Thyroid gland (tissue), 4 donors: ENCODE measurements at places on chromosomes 1 and 21. TPM values are rescaled to one million over a fixed set of nuclear protein-coding genes. Genes with fewer than 3 reads are reported as not detected.

- no peaks in the 10 kb centered on the region for H3K36me3 ChIP-seq
- H3K27ac ChIP-seq = no peak overlapping the region
- DNase-seq = no peak
Observed at GRCh38 chr1:114466334-114467014, 44.5 kb downstream of the TRIM33 start.

DNA sequence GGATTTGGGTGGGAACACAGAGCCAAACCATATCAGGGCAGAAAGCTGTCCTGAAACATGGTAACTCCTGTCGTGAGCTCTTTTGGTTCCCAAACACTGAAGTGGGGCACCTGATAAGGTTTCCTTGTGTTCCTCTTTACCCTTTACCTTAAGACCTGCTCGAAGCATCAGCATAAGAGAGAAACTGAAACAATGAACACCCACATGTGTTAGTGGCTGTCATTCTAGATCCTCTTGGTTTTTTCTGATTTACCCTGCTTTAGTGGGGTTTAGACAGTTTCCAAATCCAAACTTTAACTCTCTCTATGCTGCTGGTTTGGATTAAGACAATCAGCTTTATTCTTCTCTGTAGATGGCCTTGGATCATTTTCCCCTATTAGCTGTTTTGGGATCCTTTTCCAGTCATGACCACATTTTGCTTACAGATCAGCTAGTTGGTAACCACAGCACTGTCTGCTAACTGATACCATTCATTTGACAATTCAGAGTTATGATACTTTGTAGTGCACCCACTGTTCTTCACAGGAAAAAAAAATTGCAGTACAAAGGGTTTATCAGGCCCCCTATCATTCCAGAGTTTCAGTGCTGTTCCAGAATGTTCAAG, 975 bp upstream of the MNDA start:
- H3K4me1 ChIP-seq = no peaks in the 10 kb centered on the region
- H3K27me3 ChIP-seq = no peaks in the 10 kb centered on the region
- H3K27ac ChIP-seq = no peak overlapping the region

FAM72B gene
- total RNA-seq = not detected

- no peak overlapping the region for H3K4me3 ChIP-seq
- no peaks in the 10 kb centered on the region for H3K27me3 ChIP-seq
- no peak overlapping the region for H3K27ac ChIP-seq
- DNase-seq = no peak
- H3K4me1 ChIP-seq = peaks cover 13% of the 10 kb centered on the region
Observed at GRCh38 chr1:215192306-215192705, 109.8 kb downstream of the KCNK2 start.

DNA sequence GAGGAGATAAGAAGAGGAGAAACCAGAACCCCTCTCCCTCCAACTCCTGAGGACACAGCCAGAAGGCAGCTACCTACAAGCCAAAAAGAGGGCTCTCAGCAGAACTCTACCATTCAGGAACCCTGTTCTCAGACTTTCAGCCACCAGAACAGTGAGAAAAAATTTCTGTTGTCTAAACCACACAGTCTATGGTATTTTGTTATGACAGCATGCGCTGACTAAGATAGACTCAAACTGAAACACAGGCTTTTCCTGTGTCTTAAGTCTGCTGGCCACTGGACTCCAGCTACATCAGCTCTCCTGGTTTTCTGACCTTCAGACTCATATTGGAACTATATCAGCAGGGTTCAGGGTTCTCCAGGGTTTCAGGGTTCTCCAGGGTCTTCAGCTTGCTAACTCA, 126.5 kb upstream of the TNFSF4 start:
- no peaks in the 10 kb centered on the region for H3K27me3 ChIP-seq
- H3K4me1 ChIP-seq = no peaks in the 10 kb centered on the region
- H3K27ac ChIP-seq = no peak overlapping the region
- H3K4me3 ChIP-seq = no peak overlapping the region
- DNase-seq = no peak

- no peak overlapping the region for H3K27ac ChIP-seq
- H3K27me3 ChIP-seq = no peaks in the 10 kb centered on the region
- H3K4me3 ChIP-seq = no peak overlapping the region
- no peaks in the 10 kb centered on the region for H3K36me3 ChIP-seq
- DNase-seq = no peak
Observed at GRCh38 chr1:63973005-63973419, 199.2 kb downstream of the ROR1 start.

GRCh38 chr1:53608071-53608470, 130.9 kb downstream of the GLIS1 start:
- H3K4me3 ChIP-seq = no peak overlapping the region
- H3K27ac ChIP-seq = no peak overlapping the region
- H3K36me3 ChIP-seq = no peaks in the 10 kb centered on the region
- no peaks in the 10 kb centered on the region for H3K4me1 ChIP-seq

DNA sequence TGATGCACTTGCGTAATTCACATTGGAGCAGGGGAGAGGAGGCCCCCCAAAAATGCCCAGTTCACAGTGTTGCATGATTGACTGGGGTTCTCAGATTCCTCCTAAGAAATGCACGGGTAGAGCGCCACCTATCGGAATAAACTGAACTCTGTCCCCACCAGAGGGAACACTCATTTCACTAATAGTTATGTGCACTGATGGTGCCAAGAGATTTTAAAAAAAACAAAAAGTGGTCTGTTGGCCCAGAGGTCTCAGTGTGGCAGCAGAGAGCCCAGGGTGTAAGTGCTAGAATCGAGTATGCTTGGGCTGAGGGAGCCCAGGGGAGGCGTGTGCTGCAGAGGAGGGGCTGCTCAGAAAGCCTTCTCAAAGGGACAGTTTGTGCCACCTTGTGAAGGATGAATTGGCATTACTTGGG, 6.9 kb downstream of the PINK1 start:
- H3K27ac ChIP-seq = no peak overlapping the region
- no peak overlapping the region for H3K4me3 ChIP-seq
- H3K4me1 ChIP-seq = peaks cover 1% of the 10 kb centered on the region
- peak; percentile 18 for DNase-seq
- peaks cover 44% of the 10 kb centered on the region for H3K36me3 ChIP-seq

ADAMTS5 gene
- 22.0 TPM for total RNA-seq

RAP1GAP gene
- 588 TPM for total RNA-seq

DNA sequence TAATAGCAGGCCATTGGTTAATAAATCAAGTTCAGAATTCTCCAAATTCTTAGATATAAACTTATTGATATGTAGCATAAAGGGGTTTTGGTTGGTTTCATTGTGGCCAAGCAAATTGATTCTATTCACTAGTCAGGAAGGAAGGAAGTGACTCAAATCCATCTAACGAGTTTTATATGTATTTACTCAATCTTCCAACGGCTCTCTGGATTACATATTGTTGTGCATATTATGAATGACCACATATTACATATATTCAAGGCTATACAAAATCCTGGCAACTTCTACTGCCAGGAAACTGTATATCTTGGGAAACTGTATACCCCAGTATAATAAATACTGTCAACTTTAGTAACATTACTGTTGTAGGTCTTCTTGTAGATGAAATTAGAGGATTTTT, 20.1 kb upstream of the PDE4B start:
- H3K4me3 ChIP-seq = no peak overlapping the region
- no peaks in the 10 kb centered on the region for H3K36me3 ChIP-seq
- no peaks in the 10 kb centered on the region for H3K4me1 ChIP-seq
- H3K27ac ChIP-seq = no peak overlapping the region
- no peak for DNase-seq

- H3K27me3 ChIP-seq = no peaks in the 10 kb centered on the region
- no peaks in the 10 kb centered on the region for H3K36me3 ChIP-seq
- DNase-seq = no peak
Observed at GRCh38 chr21:45848331-45848730, 133.2 kb upstream of the COL6A1 start.

DNA sequence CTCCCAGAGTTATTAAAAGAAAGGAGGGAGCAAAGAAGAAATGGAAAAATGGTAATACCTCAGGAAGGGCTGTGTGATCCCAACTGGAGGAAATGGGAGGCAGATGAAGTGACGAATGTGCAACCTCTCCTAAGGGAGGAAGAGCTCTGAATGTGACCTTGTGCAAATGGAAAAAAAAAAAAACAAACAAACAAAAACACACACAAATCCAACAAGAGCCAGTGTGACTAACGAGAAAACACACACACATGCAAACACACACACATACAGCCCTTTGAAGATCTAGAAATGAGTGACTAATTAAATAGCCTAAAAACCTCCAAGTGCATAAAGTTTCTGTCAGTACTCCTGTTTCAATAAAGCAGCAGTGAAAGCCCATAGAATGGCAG, 49.0 kb downstream of the CCN1 start:
- H3K27me3 ChIP-seq = no peaks in the 10 kb centered on the region
- DNase-seq = no peak
- no peak overlapping the region for H3K4me3 ChIP-seq
- peak overlapping the region; percentile 92 for H3K27ac ChIP-seq
- H3K36me3 ChIP-seq = no peaks in the 10 kb centered on the region

HAX1 gene
- total RNA-seq = 104 TPM

CFAP141 gene
- not detected for total RNA-seq

GRCh38 chr21:43726686-43727518, 8.0 kb downstream of the PDXK start:
- H3K4me3 ChIP-seq = no peak overlapping the region

AMY2A gene
- total RNA-seq = not detected

DNA sequence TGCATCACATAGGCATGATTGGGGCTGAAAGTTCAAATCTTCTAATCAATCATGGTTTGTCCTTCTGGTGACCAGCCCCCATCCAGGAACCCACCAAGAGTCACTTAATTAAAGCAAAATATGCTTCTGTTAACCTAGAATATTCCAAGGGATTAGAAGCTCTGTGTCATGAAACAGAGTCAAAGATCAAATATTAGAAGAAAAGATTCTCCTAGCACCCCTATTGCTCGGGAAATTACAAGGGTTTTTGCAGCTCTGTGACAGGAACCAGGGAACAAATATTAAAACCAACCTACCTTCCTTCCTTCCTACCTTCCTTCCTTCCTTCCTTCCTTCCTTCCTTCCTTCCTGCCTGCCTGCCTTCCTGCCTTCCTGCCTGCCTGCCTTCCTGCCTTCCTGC, 31.8 kb upstream of the ACTN2 start:
- no peaks in the 10 kb centered on the region for H3K4me1 ChIP-seq
- no peaks in the 10 kb centered on the region for H3K27me3 ChIP-seq
- H3K27ac ChIP-seq = no peak overlapping the region
- H3K36me3 ChIP-seq = no peaks in the 10 kb centered on the region

SYT14 gene
- total RNA-seq = 19.2 TPM

TCEANC2 gene
- total RNA-seq = 5.8 TPM
